ENCODE measurements at places on chromosomes 2 and 18.

DNA sequence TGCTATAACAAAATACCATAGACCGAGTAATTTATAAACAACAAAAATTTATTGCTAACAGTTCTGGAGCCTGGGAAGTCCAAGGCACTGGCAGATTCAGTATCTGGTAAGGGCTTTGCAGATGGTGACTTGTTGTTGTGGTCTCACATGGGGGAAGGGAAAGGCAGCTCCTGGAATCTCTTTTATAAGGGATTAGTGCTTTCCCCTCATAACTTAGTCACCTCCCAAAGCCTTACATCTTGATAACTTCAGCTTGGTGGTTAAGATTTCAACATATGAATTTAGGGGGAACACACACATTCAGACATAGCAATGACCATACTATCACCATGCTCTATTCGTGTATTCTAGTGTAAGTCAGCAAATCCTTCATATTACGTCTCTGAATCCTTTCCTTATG is 447.6 kb upstream of the TCF4 start:
- DNase-seq, result no peak

DNA sequence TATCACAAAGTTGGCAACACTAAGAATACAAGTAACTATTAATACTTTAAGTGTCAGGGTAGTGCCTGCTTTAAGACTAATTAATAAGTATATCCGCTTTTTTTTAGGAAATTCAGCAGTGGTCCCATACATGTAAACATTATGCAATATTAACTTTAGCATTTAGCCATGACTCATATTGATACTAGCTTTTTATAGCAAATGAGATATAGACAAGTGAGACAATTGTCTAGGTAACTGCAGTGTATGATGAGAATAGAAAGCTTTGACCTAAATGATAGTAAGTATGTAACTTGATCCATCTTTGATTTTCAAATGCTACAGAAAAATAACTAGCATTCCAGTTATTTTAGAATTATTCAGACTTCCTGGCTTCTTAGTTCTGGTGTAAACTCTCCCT is 27.4 kb upstream of the VRK2 start:
- no peak for DNase-seq

- no peak for DNase-seq
Observed at GRCh38 chr2:84793641-84794040, 87.2 kb downstream of the TRABD2A start.

GRCh38 chr2:151862700-151863099 is 34.5 kb upstream of the ARL5A start:
- no peak for DNase-seq

DNA sequence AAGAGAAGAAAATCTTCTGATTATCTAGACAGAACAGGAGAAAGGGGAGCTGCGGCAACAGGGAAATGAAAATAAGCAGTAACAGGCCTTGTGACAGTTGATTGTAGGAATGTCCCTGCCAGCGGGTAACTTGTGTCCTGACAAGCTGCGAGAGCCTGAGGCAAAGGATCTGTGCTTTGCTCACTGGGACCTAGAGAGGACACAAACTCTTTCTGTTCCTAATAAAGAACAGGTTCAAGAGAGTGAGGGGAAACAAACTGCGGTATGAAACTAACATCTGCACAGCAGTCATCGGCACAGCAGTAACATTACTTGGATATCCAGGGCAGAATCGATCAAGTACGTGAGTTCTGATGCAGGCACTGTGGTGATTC is 103.7 kb upstream of the THOC1 start:
- DNase-seq, result no peak

DNA sequence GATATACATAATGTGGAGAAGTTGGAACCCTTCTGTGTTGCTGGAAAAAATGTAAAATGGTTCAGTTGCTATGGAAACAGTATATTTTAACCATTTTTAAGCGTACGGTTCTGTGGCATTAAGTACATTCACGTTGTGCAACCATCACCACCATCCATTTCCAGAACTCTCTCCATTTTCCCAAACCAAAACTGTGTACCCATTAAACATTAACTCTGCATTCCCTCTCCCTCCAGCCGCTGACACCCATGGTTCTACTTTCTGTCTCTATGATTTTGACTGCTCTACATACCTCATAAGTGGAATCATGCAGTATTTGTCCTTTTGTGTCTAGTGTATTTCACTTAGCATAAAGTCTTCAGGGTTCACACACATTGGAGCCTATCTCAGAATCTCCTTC is 67.3 kb downstream of the LDLRAD4 start:
- DNase-seq, result no peak

DNA sequence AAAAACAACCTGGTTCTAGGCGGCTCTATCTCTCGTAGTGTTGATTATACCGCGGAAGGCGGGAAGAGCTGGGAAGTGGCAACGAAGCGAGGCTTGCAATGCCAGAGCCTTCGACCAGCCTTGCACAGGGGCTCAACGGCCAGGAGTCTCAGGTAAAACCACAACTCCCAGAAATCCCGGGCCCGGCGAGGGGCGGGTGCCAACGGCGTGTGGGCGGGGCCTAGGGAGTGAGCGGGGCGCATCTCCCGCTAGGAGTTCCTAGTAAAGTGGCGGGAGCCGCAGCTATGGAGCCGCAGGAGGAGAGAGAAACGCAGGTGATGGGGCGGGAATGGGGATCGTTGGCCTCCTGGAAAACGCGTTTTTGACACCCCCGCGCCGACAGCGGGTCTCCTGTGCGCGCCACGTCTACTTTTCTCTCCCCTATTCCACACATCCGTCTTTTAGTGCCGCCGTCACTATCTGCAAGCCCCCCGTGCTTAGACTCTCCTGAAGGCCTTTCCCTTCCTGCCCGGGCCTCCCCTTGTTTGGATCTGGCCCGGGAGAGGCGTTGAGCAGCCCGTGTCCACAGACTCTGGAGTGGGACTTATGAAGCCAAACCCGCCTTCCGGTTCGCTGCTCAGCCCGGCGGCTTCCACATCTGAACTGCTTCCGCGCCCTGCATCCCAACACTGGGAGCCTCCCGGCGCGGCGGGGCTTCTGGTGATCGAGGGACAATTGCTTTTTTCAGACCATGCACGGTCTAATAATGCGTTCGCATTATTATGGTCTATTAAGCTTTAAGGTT is at the start of gene HAUS1:
Gene HAUS1 (plus strand): TSS at position 258 of the 784 bp plus-strand sequence. CDS start 27 bp downstream, at position 285.
- DNase-seq, result peak; percentile 47
